T-cell (primary cell): ENCODE measurements at places on chromosomes 2 and 18.

- no peak for DNase-seq
- peaks cover 39% of the 10 kb centered on the region for H3K27me3 ChIP-seq
- H3K36me3 ChIP-seq = no peaks in the 10 kb centered on the region
- no peak overlapping the region for H3K27ac ChIP-seq
- no peak overlapping the region for H3K4me3 ChIP-seq
These were observed 903 bp upstream of the EVX2 start for GRCh38 chr2:176084611-176085119.

DNA sequence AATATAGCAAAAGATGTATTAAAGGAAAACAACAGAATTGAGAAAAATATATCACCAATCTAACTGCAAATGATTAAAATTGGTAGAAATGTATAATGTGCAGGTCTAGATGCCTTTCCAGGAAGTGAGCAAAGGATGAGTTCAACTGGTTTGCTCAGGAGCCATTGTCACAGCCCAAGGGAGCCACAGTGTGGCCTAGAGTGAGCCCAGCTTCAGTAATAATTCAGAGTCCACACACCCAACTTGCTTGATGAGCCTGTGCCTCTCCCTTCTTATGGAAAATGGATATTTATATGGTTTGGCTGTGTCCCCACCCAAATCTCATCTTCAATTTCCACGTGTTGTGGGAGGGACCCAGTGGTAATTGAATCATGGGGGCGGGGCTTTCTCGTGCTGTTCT, 92.2 kb upstream of the ASAP2 start:
- no peaks in the 10 kb centered on the region for H3K36me3 ChIP-seq
- H3K27ac ChIP-seq = no peak overlapping the region
- DNase-seq = no peak
- no peak overlapping the region for H3K4me3 ChIP-seq

DNA sequence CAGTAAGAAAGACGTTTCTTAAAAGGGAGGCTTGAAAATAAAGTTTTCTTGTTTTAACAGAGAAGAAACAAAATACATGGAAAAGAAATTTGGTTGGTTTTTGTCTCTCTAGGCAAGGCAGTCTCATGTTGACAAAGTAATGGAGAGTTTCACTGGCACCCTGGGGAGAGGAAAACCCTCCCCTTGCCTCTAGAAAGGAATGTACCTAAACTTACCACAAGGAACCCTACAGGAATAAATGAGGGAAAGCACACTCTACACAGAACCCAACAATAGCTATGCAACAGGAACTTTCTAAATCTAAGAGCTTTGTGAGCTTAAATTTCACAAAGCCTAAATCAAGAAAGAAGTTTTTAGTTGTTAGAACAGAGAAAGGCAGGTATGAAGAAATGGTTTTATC, 37.0 kb downstream of the FIGN start:
- no peak overlapping the region for H3K27ac ChIP-seq
- H3K4me1 ChIP-seq = no peaks in the 10 kb centered on the region
- no peaks in the 10 kb centered on the region for H3K36me3 ChIP-seq
- H3K27me3 ChIP-seq = no peaks in the 10 kb centered on the region
- no peak for DNase-seq

DNA sequence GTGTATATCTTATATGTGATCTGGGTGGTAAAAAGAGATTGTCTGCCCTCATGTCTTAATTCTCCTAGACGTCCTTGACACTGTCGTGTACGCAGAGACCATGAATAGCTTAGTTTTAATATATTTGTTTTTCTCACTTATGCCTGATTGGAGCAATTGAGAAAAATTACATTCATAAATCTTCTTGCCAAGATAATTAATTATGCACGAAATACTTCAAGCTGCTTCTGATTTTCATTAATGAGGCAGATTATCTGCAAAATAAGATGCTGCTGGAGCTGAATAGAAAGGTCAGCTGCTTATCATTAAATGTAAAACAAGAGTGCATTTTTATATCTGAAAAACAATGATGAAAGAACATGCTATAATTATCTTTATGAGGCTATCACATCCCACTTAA, 95.9 kb downstream of the CCDC141 start:
- no peak for DNase-seq
- H3K36me3 ChIP-seq = no peaks in the 10 kb centered on the region
- H3K4me3 ChIP-seq = no peak overlapping the region
- H3K27me3 ChIP-seq = no peaks in the 10 kb centered on the region
- H3K4me1 ChIP-seq = no peaks in the 10 kb centered on the region

DNA sequence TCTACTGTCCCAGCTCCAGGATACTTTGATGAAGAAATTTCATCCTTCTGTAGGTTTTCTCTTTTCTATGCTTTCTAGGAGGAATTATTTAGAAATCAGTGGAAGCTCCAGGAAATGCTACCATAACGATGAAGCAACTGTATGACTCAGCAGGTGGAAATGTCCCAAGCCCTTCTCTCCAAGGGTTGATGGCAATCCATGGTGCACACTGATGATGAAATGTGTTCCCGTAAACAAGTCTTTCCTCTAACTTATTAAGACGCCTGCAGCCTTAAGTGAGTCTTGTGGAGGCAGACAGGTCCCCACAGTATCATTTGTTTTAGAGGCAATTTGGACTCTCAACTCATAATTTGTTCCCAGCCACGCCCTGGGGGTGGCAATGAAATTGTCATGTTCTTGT, 777.6 kb upstream of the SOX11 start:
- no peaks in the 10 kb centered on the region for H3K27me3 ChIP-seq
- no peak overlapping the region for H3K27ac ChIP-seq
- no peak for DNase-seq
- no peaks in the 10 kb centered on the region for H3K4me1 ChIP-seq
